ENCODE measurements at places on chromosomes 2 and 18.

GRCh38 chr18:35923939-35924684, 48.4 kb upstream of the RMP24 start:
- DNase-seq = no peak

DNA sequence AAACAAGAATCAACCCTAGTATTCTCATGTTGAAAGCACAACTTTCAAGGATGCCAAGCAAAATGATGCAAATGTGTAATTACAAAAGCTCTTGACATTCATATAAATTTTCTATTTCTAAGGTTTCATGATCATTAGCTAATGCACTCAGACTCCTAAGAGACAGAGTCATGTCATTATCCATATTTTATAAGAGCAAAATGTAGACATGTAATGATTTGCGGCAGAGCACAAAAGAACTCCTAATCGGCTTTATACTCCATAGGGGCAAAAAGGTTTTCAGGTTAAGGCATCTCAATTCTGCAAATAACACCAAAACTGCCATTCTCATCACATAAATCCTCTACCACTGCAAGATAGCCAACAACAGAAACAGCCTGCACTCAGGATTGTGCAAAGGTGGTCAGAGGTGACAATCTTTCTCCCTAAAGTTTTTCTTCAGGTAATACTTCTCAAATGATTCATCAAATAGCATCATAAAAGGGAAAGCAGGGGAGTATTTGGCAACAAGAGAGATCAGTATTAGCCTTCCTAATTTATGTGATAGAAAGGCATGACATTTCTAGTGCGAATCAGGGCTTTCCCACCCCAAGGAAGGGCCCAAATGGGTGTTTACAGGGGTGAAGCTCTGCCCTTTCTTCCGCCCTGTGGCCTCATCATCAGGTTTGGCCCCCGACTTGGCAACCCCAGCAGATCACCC, 64.7 kb downstream of the STK39 start:
- no peak for DNase-seq

GRCh38 chr2:152426801-152427200, 91.8 kb downstream of the FMNL2 start:
- DNase-seq = no peak

DNA sequence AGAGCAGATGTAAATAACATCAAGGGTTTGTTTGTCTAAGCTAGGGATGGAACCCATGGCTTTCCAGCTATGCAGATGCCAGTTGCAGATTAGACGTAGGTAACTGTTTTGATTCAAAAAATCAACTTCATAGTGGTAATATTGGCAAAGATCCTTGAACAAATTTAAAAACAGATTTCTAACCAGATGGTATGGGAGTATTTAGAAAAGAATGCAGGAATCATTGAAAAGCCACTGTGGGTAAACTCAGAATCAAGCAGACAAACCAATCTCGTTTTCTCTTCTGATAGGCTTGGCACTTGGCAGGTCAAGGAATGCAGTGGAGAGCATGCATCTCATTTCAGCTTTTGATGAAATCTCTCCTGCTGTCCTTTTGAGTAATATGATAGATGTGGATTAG, 377.5 kb downstream of the CLIP4 start:
- no peak for DNase-seq

DNA sequence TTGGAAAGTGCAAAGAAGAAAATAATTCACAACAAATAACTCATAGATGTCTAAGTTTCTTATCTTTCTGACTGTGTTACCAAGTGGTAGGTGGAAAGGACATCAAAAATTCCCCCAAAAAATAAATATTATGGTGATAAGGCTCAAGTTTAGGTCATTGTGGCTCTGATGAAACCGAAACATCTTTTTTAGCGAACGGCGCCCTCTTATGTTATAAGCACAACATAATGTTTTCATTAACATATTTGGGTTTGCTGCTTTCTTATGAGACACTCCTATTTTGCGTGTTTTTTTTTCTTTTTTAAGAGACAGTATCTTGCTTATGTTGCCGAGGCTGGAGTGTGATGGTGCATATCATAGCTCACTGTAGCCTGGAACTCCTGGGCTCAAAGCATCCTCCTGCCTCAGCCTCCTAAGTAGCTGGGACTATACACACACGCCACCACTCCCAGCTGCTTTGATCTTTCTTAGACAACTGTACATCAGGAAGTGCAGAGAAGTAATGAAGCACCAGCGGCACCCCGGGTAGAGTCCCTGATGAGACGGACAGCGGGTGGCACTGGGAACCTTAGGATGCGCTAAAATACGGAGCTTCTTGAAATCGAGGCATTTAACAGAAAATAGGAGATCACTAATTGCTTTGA, 38.5 kb upstream of the SLC35G4 start:
- DNase-seq = peak; percentile 19

DNA sequence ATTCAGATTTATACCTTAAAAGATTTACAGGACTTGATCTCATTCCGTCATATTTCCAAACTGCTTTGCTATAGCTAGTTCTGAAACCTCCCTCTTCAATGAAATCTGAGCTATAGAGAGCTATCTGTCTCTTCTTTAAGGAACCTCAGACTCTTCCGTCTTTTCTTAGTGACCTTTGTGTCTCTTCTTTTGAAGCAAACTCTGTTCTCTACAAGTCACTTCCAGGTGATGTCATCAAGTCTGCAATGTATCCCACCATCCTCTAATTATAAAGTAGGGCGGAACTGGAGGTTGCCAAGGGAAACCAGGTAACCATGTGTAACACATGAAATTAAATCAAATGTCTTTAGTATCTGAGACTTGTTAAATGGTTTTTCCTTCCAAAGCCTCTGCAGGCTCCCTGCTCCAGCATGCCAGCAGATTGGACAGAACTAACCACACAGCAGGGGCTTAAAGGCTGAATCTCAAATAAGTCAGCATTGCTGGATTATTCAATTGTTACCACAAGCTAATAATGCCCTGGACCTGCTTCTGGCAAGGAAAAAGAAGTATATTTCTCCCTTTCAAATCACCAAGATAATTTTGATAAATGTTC, 41.2 kb upstream of the PEX13 start:
- DNase-seq = no peak

- DNase-seq = no peak
Observed at GRCh38 chr2:22491442-22491841, 893.5 kb upstream of the KLHL29 start.

GRCh38 chr2:208266553-208266893, 468 bp downstream of the PIKFYVE start:
- DNase-seq = no peak

- DNase-seq = peak; percentile 21
Observed at GRCh38 chr2:208363485-208363884, 43.1 kb upstream of the PTH2R start.

DNA sequence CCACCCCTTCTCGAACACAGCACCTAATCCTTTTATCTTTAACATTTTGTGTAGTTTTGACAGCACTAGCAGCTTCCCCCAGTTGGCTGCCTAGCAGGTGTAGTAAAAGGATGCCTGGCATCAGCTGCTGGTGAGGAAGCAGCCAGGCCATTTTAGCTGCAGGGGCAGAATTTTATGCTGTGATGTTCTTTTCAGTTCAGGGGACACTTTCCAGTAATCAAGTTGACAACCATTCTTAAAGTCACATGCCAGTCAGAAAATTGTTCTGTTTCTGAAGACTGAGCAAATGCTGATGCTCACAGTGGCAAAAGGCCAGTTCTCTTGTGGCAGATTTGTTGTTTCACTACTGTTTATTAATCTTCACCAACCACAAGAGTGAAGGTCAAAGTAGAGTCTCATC, 570.8 kb downstream of the CCDC85A start:
- no peak for DNase-seq

DNA sequence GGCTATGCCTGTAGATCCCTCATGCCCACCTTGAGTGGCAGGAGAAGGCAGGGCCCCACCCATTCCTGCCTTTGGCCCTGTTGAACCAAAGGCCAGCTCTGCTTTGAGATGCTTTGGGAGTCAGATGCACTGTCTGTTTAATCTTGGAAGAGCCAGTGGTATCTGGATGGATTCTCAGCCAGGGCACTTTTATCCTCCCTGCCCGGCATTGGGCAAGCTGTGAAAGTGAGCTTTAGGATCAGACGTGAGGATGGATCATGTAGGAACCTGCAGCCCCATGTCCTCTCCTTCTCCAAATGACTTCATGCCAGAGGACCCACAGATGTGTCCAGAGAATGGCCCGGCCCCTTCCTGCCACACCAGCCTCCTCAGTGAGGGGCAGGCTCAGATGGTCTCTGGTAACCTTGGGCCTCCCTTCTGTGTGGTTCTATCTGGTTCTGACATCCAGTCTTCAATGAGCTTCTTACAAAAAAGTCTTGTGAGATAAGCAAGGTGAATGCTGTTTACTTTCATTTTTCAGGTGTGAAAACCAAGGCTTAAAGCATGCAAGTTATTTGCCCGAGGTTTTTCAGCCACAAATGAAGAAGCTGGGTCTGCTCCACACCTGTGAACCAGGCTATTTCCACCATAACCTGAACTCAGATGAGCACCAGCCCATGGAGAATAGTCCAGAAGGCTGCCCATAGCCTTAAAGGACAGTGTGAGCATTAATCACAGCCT, 123.8 kb downstream of the KCTD1 start:
- peak; percentile 35 for DNase-seq

GRCh38 chr2:11385847-11386246, 41.4 kb upstream of the ROCK2 start:
- no peak for DNase-seq

- DNase-seq = peak; percentile 49
Observed at GRCh38 chr2:11344956-11345677, 681 bp upstream of the ROCK2 start.

- DNase-seq = no peak
Observed at GRCh38 chr2:212423089-212423488, 115.5 kb downstream of the ERBB4 start.

GRCh38 chr2:236557306-236558030, 12.2 kb upstream of the ACKR3 start:
- no peak for DNase-seq

- no peak for DNase-seq
Observed at GRCh38 chr2:30237966-30238800, 6.8 kb downstream of the LBH start.

DNA sequence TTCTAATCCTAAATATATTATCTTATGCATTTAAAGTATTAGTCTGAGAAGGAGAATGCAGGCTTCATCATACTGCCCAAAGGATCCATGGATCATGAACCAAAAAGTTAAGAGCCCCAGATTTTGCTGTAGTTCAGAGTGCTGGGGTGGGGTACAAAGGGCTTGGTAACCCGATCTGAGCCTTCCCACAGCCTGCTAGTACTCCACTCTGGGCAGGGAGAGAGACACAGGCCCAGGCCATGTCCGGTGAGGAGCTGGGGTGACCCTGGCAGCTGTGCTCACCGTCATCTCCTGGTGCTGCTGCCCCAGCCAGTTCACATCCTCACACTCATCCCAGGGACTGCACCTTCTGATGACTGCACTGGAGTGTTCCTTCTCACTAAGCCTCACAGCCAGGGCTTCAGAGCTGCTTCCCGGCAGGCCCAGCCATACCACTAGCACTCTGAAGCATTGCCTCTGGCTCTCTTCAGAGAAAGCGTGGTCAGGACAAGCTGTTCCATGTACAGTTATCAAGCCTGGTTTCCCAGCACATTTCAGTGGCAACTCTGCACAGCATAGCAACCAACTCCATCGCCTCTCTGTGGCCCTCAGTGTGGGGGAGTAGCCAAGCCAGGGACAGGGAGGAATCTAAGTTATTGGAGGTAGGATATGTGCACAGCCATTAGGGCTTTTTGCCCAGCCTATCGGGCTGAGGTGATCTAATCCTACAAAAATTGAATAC, 189.0 kb upstream of the CTAGE1 start:
- DNase-seq = no peak

DNA sequence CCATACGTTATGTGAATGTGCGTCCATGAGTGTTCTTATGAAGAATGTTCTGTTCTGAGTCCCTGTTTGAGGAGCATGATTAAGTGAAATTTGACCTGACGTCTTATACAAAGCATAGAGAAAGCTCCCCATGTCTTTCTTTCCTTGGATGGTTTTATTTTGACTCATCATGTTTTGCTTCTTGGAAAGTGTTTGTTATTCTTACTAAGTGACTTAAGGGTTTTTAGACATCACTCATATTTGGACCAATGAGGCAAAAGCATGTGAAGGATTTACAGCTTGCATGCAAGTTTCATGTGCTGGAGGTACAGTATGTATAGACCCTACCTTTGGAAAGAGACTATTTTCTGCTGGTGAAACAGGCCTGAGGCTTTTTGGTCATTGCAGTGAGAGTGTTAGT, 33.5 kb upstream of the ZEB2 start:
- no peak for DNase-seq

DNA sequence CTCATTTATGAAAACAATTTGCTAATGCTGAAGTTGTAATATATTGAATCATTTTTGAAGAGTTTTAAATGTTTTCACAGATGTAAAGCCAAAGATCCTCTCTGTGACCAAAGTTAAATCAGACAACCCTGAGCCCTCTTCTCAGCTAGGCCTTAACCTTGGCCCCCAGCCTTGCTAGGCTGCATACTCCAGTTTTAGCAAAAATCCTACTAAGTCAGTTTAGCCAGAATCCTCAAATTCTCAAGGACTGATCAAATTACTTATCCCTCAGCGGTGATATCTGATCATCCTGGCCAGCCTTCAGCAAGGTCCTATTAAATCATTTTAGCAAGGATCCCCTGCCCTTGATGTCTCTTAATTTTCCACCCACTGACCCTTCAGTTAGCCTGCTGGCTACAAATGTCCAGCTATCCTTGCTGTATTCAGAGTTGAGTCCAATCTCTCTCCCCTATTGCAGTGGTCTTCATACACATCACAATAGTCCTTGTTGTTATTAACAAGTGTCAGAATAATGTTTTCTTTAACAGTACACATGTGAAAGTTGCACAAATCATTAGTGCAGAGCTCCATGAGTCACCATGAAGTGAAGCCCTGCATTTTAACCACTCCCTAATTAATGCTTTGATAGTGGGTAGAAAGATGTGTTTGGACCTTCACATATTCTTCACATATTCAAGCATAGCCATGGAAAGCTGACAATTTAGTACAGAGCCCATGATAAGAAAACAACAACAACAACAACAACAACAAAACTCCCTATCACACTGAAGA, 206.4 kb downstream of the NBAS start:
- no peak for DNase-seq

DNA sequence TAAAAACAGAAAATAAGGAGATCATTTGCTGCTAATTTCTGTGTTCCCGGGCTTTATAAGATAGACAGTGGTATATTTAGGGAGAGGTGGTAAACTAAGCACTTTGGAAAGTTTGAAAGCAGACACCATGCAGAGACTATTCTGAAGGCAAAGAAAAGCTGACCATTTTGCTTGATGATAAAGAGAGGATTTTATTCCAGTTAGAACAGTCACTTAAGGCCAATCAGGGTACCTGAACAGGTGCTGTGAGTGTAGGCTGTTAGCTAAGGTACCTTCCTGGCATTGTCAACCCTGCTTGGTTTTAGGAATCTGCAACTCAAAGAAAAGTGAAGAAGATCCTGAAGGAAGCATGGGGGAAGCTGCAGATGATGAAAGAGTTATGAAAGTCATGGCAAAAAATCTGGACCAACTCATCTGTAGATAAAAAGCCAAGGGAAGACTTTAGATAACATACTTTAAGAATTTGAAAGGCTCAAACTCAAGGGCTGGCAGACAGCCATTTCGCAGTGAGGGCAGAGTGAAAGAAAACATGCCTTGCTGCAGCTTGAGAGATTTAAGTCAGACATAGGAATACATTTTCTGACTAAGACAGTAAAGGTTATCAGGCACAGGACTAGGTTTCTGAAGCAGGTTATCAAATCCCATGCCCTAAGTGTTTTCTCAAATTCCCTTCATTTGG, 80.1 kb upstream of the ARL5A start:
- DNase-seq = no peak

- no peak for DNase-seq
Observed at GRCh38 chr2:150204451-150204850, 283.0 kb downstream of the RND3 start.

All from GM12865 (cell line).